ENCODE measurements at places on chromosomes 16 and 17. TPM values are rescaled to one million over a fixed set of nuclear protein-coding genes. Genes with fewer than 3 reads are reported as not detected.
A peak's percentile ranks its signal among the peaks of the same experiment; 100 is the strongest.

GRCh38 chr16:11586378-11586855 is 302 bp downstream of the LITAF start:
- H3K27me3 ChIP-seq, result no peaks in the 10 kb centered on the region
- no peak for DNase-seq
- peaks cover 42% of the 10 kb centered on the region for H3K4me1 ChIP-seq
- peak overlapping the region; percentile 92 for H3K4me3 ChIP-seq

- no peak overlapping the region for H3K4me3 ChIP-seq
- no peaks in the 10 kb centered on the region for H3K4me1 ChIP-seq
Measured at GRCh38 chr16:9055661-9056060, 35.8 kb upstream of the HAPSTR1 start.

GRCh38 chr16:89437251-89437987 is 52.9 kb downstream of the ANKRD11 start:
- H3K4me3 ChIP-seq, result no peak overlapping the region
- no peaks in the 10 kb centered on the region for H3K27me3 ChIP-seq
- peaks cover 70% of the 10 kb centered on the region for H3K4me1 ChIP-seq
- H3K27ac ChIP-seq, result no peak overlapping the region

DNA sequence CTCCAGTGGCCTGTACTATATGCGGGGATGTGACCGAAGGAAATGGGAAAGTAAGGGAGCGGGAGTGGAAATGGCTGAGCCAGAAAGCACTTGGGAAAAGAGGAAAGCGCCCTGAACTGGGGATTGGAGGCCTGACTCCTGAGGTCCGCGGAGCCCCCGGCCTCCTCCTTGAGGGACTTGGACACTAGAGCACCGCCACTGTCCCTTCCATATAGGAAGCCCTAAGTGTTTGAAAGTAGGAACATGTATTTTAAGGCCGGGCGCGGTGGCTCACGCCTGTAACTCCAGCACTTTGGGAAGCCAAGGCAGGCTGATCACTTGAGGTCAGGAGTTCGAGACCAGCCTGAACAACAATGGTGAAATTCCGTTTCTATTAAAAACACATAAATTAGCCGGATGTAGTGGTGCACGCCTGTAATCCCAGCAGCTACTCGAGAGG is 530 bp upstream of the ZDHHC7 start:
- DNase-seq, result no peak
- H3K27ac ChIP-seq, result peak overlapping the region; percentile 95
- H3K4me1 ChIP-seq, result peaks cover 42% of the 10 kb centered on the region
- H3K27me3 ChIP-seq, result no peaks in the 10 kb centered on the region
- H3K36me3 ChIP-seq, result no peaks in the 10 kb centered on the region
- H3K4me3 ChIP-seq, result peak overlapping the region; percentile 84

The SDR42E2 gene
- total RNA-seq, result not detected

The RBFOX1 gene
- total RNA-seq, result not detected

The CCL17 gene
- not detected for total RNA-seq
